Activated T-helper 9 cell treated with anti-CD3 and anti-CD28 coated beads, Interleukin-2, amount 50 U/mL, for 16 hours (primary cell): ENCODE measurements at places on chromosomes 5 and 9.

DNA sequence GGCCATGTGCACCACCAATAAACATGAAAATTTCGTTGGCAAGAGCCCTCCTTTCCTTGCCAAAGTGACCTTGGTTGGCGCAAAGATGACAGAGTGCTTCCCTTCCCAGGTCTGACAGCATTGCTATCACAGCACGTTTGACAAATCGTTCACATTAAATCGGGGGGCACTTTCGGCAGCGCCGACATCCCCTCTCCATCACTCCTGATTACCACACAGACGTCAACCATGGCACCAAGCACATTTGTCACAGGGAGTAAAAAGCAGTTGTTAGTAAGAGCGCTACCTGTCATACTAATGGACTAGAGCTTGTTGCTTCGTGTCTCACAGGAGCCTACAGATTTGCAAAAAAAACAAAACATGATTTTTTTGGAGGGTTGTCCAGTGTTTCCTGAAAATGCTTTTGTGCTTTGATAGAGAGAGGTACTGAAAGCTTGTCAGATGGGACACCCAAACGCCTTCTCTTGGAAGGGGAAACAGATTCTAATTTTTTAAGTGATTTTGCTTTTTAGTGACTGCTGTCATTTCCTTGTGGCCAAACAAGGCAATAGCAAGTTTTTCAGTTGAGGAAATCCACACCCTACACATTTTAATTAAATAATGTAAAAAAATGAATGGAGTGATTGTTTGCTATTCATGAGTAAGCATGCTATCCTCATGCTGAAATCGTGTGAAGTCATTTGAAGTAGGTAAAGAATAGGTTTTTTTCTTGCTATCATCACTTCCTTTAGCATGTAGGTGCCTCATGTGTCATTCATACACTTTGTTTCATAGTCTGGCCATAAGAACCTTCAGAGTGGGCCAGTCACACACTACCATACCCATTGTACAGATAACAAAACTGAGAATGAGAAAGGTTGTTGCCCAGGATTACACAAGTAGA is 682.8 kb upstream of the WWC1 start:
- DNase-seq = no peak

DNA sequence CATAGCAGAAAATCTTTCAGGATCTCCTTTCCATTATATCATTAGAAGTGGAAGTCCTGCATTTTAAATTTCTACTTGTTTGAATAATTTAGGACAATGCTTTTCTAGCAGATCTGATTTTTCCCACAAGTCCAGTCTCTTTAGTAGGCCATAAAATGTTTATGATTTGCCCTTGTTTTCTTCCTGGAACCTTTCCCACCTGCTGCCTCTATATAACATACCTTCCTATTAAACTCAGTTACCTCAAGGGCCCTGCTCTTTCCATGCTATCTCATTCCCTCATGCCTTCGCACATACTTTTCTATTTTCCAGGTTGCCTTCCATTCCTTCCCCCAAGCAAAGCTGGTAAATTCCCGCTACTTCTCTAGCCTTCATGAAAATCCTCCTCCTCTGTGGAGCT is 187.0 kb upstream of the EFNA5 start:
- no peak for DNase-seq

DNA sequence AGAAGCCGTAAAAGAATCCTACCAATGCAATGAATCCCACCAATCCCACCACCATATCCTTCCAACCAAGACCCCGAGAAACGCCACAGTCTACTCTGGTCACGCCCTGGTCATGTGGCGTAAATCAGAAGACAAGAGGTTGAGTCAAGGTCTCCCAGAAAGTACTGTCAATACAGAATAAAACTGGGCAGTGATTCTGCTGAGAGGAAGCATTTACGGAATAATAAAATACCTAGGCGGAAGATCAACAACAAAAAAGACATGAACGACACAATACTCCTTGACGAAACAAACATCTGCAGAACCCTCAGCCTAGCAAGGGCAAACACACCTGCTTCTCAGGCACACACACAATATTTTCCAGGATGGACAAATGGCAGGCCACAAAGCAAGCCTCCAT is 62.8 kb downstream of the GOLM1 start:
- DNase-seq = no peak

GRCh38 chr5:163569284-163569683 is 63.9 kb downstream of the MAT2B start:
- no peak for DNase-seq

GRCh38 chr5:78773655-78774054 is 125.1 kb upstream of the LHFPL2 start:
- no peak for DNase-seq

GRCh38 chr5:121239951-121240350 is 611.7 kb upstream of the FTMT start:
- no peak for DNase-seq

DNA sequence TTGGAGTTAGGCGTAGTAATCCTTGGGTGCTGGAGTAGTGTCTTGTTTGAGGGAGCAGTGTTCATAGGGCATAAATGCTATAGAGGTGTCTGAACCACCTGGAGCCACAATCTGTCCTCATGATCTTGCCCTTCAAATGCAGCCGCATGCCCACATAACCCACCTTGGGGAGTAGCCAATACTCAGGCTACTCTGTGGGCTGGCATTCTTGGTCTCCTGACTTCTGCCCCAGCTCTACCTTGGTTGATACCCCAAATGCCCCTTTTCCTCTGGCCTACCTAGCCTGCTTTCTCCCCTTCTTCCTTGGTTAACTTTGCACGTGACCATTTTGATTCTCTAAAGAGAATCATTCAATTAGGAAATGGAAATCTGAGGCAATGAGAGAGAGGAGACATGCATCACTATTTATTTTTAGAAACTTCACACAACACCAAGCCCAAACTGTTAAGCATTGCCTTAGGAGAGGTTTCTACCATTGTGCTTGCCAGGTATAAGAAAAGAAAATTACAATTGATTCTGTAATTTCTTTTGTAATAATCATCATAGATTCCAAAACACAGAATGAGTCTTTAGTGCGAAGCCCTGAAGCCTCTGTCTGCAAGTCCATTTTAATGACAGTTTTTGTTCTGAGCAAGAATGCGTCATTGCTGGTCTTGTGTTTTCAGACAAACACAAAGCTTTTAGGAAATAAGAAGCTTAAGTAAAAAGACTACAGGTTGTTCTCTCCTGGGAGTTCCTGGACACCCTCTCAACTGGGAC is 135.2 kb downstream of the C9orf152 start:
- no peak for DNase-seq

- DNase-seq = no peak
Measured at GRCh38 chr5:14440582-14441431, 140.8 kb upstream of the OTULINL start.

DNA sequence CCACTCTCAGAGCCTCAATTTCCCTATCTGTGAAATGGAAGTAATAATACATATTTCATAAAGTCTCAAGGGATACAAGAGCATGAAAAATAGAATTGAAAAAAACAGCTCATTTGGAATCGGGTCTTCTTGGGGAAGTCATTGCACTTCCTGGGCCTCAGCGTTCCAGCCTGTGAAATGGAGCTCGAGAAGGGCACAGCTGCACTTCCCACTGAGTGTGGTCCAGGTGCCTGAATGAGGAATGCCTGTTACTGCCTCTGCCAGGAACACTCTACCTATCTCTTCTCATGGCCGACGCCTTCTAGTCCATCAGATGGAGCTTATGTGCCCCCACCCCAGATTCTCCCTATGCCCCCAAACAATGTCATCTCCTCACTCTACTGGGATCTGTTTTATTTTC is 924 bp upstream of the NEURL1B start:
- no peak for DNase-seq

- DNase-seq = no peak
Measured at GRCh38 chr5:10289353-10289752, 18.3 kb downstream of the CMBL start.

GRCh38 chr5:2897276-2897961 is 145.9 kb upstream of the IRX2 start:
- DNase-seq = no peak

GRCh38 chr5:172395483-172395882 is 58.8 kb downstream of the SH3PXD2B start:
- DNase-seq = no peak

DNA sequence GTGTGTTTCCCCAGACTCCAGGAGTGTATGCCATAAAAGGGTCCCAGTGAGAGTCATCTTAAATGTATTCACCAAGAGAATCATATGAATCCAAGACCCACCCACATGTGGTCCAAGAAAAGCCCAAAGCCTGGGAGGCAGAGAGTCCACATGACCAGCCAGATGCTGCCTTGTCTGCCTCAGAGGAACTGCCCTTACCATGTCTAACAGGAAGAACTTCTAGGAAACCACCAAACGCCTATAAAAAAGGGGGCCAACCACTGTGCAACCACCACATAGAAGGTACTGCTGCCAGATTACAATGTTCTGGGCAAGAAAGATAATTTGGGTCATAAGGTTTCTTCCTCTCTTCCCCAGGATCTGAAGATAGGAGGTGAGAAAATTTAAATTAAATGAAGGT is 129.8 kb upstream of the SLC24A2 start:
- no peak for DNase-seq

DNA sequence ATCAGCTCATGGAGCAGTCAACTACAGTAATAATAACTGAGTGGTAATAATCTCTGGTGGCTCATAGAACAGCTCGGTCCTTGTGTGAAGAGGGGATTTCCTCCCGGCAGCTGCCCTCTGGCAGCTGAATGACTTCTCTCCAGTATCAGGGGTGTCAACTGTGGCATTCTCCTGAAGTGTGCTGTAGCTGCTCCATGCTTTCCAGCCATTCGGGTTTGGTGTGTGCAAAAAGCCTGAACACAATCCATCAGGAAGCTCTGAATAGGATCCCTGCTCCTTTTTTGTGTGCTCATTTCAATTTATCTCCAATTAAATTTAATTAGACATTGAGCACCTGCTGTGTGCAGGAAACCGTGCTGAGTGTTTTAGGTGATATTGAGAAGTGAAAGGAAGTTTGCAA is 59.8 kb upstream of the BARX1 start:
- DNase-seq = no peak

GRCh38 chr9:121503444-121503843 is 3.8 kb upstream of the GGTA1 start:
- no peak for DNase-seq

GRCh38 chr5:142807372-142807911 is 37.3 kb downstream of the ARHGAP26 start:
- DNase-seq = no peak

DNA sequence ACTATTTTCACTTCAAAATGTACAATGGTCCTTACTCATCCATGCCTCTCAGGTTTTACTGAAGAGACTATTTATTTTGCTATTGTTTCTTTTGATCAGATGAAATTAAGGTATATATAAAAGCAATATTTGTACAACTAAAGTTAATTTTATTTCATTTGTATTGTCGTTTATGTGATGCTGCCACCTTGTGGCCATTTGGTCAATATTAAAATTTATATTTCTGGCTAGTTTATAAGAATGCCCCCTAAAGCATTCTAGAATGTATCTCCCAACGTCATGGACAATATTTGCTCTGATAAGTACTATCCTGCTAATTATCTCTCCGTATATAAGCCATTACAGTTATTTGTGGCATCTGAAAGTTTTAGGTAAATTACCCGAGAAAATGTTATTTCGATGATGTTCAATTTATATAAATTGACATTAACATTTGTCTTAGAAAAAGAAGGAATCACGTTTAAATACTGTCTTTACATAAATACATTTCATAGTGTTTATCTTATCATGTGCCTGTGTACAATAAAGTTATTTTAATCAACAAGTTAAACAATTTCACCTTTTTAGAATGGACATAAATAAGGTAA is 680.0 kb downstream of the TAF11L14 start:
- DNase-seq = no peak

- DNase-seq = no peak
Measured at GRCh38 chr9:34552606-34552981, 29.8 kb upstream of the ENHO start.

GRCh38 chr5:126849101-126849678 is 72.3 kb downstream of the LMNB1 start:
- DNase-seq = no peak

GRCh38 chr9:33927694-33928093 is 110.7 kb downstream of the UBE2R2 start:
- no peak for DNase-seq

GRCh38 chr5:321726-322251 is 275 bp downstream of the AHRR start:
- DNase-seq = no peak

DNA sequence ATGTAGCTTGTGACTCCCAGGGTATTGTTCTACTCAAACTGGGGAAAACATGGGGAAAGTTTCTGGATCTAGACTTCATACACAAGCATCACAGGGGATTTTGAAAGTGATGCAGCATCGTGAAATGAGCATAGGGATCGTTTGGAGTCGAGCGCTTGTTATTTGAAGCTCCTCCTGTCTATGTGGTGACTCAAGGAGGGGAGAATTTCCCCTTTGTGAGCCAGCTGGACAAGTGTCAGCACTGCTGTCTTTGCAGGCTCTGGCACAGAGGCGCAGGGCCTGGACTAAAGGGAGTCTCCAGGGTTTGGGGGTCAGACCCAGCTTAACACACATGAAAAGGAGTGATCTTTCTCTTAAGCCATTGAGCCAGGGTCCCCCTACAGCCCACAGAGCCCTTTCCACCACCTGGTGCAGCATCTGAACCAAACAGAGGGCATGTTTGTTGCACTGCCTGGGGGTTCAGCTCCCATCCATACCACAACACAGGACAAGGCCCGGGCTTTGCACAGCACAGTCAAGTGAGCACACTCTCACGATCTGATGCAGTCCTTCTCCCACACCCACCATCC is 51.0 kb downstream of the IRF1 start:
- DNase-seq = no peak

GRCh38 chr9:97502222-97502983 is 937 bp downstream of the TMOD1 start:
- no peak for DNase-seq

- DNase-seq = no peak
Measured at GRCh38 chr9:135498381-135499126, 1.9 kb upstream of the MRPS2 start.

GRCh38 chr5:30994176-30994575 is 199.3 kb upstream of the CDH6 start:
- DNase-seq = no peak

- DNase-seq = peak; percentile 36
Measured at GRCh38 chr5:133052317-133053175, 733 bp downstream of the HSPA4 start.
